ENCODE measurements at places on chromosomes 12 and 14. TPM values are rescaled to one million over a fixed set of nuclear protein-coding genes. Genes with fewer than 3 reads are reported as not detected.

- H3K4me3 ChIP-seq: no peak overlapping the region
- DNase-seq: no peak
- no peaks in the 10 kb centered on the region for H3K36me3 ChIP-seq
- H3K27me3 ChIP-seq: no peaks in the 10 kb centered on the region
Observed at GRCh38 chr12:121001841-121002483, 14.3 kb downstream of the C12orf43 start.

DNA sequence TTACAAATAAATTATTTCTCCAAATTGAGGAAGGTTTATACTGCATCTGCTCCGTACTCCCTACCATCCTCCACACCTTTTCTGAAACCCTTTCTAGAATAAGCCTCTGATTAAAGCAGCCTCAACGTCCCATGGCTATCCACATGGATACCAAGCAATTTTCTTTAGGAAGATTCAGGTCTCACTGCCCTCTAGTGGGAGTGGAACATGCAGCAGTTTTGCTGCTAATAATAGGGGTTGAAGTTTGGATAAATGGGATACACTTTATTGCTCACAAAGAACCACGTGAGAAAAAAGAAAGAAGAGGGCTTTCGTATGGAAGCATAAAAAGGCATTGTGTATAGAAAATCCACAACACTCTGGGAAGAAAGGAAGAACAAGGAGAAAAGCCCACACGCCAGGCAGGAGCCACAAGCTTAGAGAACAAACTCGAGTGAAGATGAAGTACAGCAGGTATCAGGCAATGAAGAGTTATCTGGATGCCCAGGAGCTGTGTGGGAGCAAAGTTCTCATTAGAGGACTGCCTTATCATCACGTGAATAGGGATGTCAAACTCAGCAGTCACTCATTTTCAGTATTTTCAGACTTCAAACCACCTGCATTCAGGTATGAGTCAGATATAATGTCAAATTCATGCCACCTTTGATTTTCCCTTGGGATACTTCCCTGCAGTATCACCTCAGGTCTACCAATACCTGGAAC is 45.8 kb downstream of the CCER1 start:
- no peaks in the 10 kb centered on the region for H3K36me3 ChIP-seq
- H3K27ac ChIP-seq: no peak overlapping the region
- H3K4me1 ChIP-seq: no peaks in the 10 kb centered on the region
- H3K27me3 ChIP-seq: no peaks in the 10 kb centered on the region

DNA sequence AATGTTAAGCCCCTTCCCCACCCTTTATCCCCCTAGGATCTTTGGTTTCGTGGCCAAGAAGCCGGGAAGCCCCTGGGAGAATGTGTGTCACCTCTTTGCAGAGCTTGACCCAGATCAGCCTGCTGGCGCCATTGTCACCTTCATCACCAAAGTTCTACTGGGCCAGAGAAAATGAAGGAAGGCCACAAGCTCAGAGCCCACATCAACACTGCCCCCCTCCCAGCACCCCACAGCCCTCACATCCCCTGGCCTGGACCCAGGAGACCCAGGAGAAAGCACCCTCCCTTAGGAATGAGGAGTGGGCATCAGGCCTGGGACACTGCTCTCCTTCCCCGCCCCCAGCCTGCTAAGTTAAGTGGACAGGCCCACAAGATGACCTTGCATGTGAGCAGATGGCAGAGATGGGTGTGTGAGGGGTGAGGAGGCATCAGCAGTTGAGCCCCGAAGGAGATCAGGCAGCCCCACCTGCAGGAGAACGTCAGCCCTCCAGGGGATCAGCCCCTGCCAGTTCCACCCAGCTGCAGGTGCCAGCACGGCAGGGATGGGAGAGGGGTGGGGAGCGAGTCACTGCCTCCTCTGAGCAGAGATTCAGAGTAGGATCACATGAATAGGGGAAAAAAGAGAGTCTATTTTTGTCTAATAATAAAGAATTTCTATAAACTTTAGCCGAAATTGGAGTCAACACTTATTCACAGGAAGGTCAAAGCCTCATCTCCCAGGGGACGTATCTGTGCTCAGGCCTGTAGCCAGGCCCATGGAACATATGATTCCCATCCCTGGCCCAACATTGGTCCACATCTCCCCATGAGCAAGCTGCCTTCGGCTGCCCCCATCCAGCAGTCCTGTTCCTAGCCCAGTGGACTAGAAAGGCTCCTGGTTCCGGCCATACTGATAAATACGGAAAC is 14.1 kb downstream of the TNS2 start:
- peak; percentile 33 for DNase-seq
- H3K36me3 ChIP-seq: no peaks in the 10 kb centered on the region
- peaks cover 12% of the 10 kb centered on the region for H3K4me1 ChIP-seq
- H3K27ac ChIP-seq: no peak overlapping the region
- no peaks in the 10 kb centered on the region for H3K27me3 ChIP-seq

DNA sequence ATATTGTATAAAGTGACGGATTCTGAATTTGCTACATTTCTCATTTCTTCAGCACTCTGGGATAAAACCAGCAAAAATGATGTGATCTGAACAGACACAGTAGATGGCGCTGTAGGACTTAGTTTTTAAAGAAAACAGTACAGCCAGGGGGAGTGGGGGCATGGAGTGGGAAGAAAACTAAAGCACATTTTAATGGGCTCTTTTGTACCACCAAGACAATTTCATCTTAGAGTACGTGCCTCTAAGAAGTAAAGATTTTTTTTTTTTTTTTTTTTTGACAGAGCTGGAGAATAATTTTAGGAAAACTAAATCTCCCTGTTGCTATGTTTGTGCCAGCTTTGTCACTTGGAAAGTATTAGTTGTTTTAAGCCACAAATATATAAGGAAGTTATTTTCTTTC is 124.4 kb downstream of the RAD51B start:
- no peaks in the 10 kb centered on the region for H3K27me3 ChIP-seq
- peaks cover 4% of the 10 kb centered on the region for H3K4me1 ChIP-seq
- H3K36me3 ChIP-seq: no peaks in the 10 kb centered on the region
- peak; percentile 86 for DNase-seq

- no peaks in the 10 kb centered on the region for H3K36me3 ChIP-seq
- H3K4me3 ChIP-seq: no peak overlapping the region
- no peaks in the 10 kb centered on the region for H3K27me3 ChIP-seq
Observed at GRCh38 chr12:127257366-127257935, 1009.5 kb upstream of the TMEM132C start.

GRCh38 chr12:2324387-2324786 is 271.6 kb downstream of the CACNA1C start:
- H3K27me3 ChIP-seq: no peaks in the 10 kb centered on the region
- H3K27ac ChIP-seq: no peak overlapping the region
- H3K4me1 ChIP-seq: no peaks in the 10 kb centered on the region
- peak; percentile 64 for DNase-seq
- H3K36me3 ChIP-seq: no peaks in the 10 kb centered on the region
- H3K4me3 ChIP-seq: no peak overlapping the region

- H3K27ac ChIP-seq: no peak overlapping the region
- no peak overlapping the region for H3K4me3 ChIP-seq
- H3K36me3 ChIP-seq: no peaks in the 10 kb centered on the region
- no peaks in the 10 kb centered on the region for H3K4me1 ChIP-seq
- DNase-seq: no peak
Observed at GRCh38 chr12:58458102-58458501, 462.2 kb downstream of the LRIG3 start.

DNA sequence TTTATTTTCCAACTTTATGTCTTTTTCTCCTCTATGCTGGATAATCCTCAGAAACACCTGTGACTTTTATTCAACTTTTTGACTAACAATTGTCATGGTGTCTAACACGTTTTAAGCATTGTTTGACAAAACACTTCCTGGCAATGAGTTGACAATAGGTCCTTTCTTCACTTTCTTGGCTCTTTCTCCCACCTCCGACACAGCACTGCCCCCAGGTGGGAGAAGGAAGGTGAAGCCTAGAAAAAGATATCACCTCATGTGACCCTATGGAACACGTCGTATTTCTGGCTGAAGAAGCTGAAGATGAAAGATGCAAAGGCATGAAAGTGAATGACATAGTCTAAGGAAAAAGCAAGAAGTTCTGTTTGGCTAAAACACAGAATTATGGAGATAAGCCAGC is 430.0 kb downstream of the ETNK1 start:
- no peak overlapping the region for H3K27ac ChIP-seq
- H3K36me3 ChIP-seq: no peaks in the 10 kb centered on the region
- no peaks in the 10 kb centered on the region for H3K4me1 ChIP-seq
- H3K27me3 ChIP-seq: no peaks in the 10 kb centered on the region
- DNase-seq: peak; percentile 19

GRCh38 chr12:75818863-75819262 is 212.7 kb downstream of the PHLDA1 start:
- no peak for DNase-seq
- H3K4me1 ChIP-seq: no peaks in the 10 kb centered on the region
- no peak overlapping the region for H3K27ac ChIP-seq
- H3K27me3 ChIP-seq: no peaks in the 10 kb centered on the region
- H3K36me3 ChIP-seq: no peaks in the 10 kb centered on the region

HOXC12 gene
- not detected for total RNA-seq

DNA sequence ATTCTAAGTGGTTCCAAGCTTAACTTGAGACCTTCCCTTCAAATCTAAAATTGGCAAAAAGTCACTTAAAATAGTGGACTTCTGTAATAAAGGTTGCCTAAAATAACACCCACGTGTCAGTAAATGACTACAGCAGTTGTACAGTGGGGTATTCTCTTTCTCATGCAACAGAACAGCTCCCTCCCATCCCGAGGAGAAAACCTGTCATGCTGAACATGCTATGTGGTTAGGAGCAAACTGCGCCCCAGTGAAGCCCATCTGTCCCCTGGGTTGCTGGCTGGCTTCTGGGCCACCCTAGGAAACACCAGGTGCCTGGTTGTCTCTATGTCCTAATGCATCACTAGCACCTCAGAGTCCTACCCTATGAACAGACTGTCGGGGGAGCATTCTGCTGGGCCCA is 2.7 kb downstream of the BTBD6 start:
- H3K4me3 ChIP-seq: no peak overlapping the region
- DNase-seq: no peak
- H3K27me3 ChIP-seq: no peaks in the 10 kb centered on the region
- H3K4me1 ChIP-seq: peaks cover 11% of the 10 kb centered on the region
- no peak overlapping the region for H3K27ac ChIP-seq

LRRIQ1 gene
- 0.05 TPM for total RNA-seq

GRCh38 chr12:11457996-11458645 is 62.8 kb upstream of the PRB2 start:
- no peaks in the 10 kb centered on the region for H3K36me3 ChIP-seq
- H3K4me1 ChIP-seq: no peaks in the 10 kb centered on the region
- H3K27ac ChIP-seq: no peak overlapping the region
- no peak for DNase-seq

- no peak overlapping the region for H3K4me3 ChIP-seq
- no peak for DNase-seq
- no peak overlapping the region for H3K27ac ChIP-seq
- H3K4me1 ChIP-seq: no peaks in the 10 kb centered on the region
- no peaks in the 10 kb centered on the region for H3K36me3 ChIP-seq
Observed at GRCh38 chr14:82647088-82647810, 1113.6 kb upstream of the SEL1L start.

All from colonic mucosa (tissue), 4 donors.